ENCODE measurements at places on chromosomes 2 and 18.
A peak's percentile ranks its signal among the peaks of the same experiment; 100 is the strongest.

DNA sequence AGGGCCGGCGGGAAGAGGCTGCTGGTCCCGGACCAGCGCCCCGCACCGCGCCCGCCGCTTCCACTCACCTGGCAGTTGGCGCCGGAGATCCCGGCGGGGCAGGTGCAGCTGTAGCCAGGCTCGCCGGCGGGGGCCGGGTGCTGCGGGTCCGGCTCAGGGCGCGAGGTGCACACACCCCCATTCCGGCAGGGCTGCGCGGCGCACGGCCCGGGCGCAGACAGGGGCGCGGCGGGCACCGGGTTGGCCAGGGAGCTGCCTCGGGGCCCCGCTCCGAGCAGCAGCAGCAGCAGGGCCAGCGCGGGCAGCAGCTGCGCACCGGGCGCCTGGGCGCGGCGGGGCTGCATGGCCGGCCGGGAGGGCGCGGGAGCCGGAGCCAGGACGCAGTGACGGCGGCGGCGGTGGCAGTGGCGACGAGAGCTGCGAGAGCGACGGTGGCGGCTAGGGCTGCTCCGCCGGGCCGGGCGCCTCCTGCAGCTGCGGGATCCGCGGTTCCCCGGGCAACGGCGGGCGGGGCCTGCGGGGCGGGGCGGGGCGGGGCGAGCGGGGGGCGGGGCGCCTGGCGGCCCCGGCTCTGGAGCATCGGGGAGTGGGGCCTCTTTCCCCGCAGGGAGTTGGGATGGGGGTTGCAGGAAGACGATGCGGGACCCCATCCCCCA, at the start of gene DNER:
Gene DNER (minus strand): TSS at position 476 of the 656 bp plus-strand sequence. CDS start 132 bp downstream, at position 344.
- H3K27me3 ChIP-seq = peaks cover 30% of the 10 kb centered on the region
- peak; percentile 20 for DNase-seq
- peaks cover 8% of the 10 kb centered on the region for H3K4me1 ChIP-seq
- no peak within 1 kb of the TSS for H3K27ac ChIP-seq
- H3K36me3 ChIP-seq = no peaks in the 10 kb centered on the region

- no peak for DNase-seq
- no peak overlapping the region for H3K27ac ChIP-seq
- H3K4me1 ChIP-seq = no peaks in the 10 kb centered on the region
- no peaks in the 10 kb centered on the region for H3K36me3 ChIP-seq
Observed at GRCh38 chr2:95760806-95761525, 169.2 kb downstream of the TRIM43 start.

GRCh38 chr2:96501471-96501874, 3.7 kb downstream of the NEURL3 start:
- no peak for DNase-seq
- H3K27me3 ChIP-seq = no peaks in the 10 kb centered on the region
- H3K27ac ChIP-seq = no peak overlapping the region
- peaks cover 12% of the 10 kb centered on the region for H3K4me1 ChIP-seq
- no peak overlapping the region for H3K4me3 ChIP-seq

DNA sequence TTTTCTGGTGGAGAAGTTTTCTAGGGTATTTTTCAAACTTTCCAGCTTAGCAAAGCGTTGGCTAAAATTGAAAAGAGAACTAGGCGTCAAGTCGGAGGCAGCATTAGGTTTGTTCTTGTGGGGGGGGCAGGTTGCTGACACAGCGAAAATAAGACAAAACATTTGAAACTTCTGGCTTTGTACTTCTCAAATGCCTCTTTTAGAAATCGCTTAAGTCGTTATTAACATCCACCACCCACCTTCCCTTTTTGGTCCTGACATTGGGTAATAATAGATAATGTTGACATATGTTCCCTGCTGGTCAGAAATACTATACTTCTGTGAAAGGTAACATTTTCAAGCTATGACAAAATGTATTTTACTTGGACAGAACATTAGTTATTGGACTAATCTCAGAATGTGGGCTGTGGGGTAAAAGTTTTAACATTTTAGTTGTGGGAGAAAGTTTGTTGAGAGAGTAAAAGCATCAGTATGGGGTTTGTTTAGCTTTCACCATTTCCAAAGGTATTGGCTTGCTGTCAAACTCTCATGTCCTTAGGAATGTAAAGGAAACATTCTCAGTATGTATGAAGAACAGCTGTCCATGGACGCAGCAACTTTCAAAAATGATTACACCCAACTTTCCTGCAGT, 88.1 kb upstream of the ZEB2 start:
- H3K27ac ChIP-seq = no peak overlapping the region
- H3K4me1 ChIP-seq = no peaks in the 10 kb centered on the region
- no peaks in the 10 kb centered on the region for H3K27me3 ChIP-seq
- DNase-seq = no peak
- H3K4me3 ChIP-seq = no peak overlapping the region

- no peaks in the 10 kb centered on the region for H3K36me3 ChIP-seq
- no peaks in the 10 kb centered on the region for H3K27me3 ChIP-seq
- H3K27ac ChIP-seq = no peak overlapping the region
- H3K4me1 ChIP-seq = no peaks in the 10 kb centered on the region
Observed at GRCh38 chr18:37547196-37547827, 18.3 kb downstream of the CELF4 start.

GRCh38 chr2:128233790-128234395, 84.8 kb downstream of the HS6ST1 start:
- no peaks in the 10 kb centered on the region for H3K4me1 ChIP-seq
- no peak for DNase-seq
- no peak overlapping the region for H3K27ac ChIP-seq

GRCh38 chr2:9461079-9461478, 13.3 kb upstream of the IAH1 start:
- DNase-seq = no peak
- no peak overlapping the region for H3K27ac ChIP-seq
- no peaks in the 10 kb centered on the region for H3K27me3 ChIP-seq
- peaks cover 7% of the 10 kb centered on the region for H3K36me3 ChIP-seq
- no peak overlapping the region for H3K4me3 ChIP-seq

DNA sequence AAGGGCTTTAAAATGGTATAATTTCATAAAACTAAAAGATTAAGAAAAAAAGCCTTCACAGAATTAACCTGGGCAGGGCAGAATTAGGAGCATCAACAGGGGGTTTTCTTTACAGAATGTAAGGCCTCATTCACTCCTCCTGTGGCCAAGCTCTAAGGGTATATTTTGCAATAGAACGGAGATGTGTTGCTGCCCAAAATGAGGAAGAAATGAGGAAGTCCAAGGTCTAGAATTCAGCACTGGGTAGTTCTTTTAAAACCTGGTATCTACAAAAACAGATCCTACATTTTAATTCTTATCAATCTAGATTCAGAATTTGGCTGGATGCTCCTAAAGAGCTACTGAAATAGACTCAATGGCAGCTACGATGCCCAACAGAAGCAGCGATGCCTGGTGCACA, 101.8 kb downstream of the AKAIN1 start:
- no peak overlapping the region for H3K27ac ChIP-seq
- H3K4me1 ChIP-seq = no peaks in the 10 kb centered on the region
- H3K36me3 ChIP-seq = no peaks in the 10 kb centered on the region
- H3K4me3 ChIP-seq = no peak overlapping the region
- no peak for DNase-seq
- no peaks in the 10 kb centered on the region for H3K27me3 ChIP-seq

GRCh38 chr2:173553593-173553992, 198.9 kb downstream of the CDCA7 start:
- no peak overlapping the region for H3K4me3 ChIP-seq
- H3K36me3 ChIP-seq = no peaks in the 10 kb centered on the region
- H3K4me1 ChIP-seq = no peaks in the 10 kb centered on the region
- peaks cover 3% of the 10 kb centered on the region for H3K27me3 ChIP-seq

GRCh38 chr2:239581352-239581901, 180.6 kb upstream of the HDAC4 start:
- no peak for DNase-seq
- H3K27ac ChIP-seq = no peak overlapping the region
- no peaks in the 10 kb centered on the region for H3K4me1 ChIP-seq

- DNase-seq = no peak
- no peaks in the 10 kb centered on the region for H3K4me1 ChIP-seq
- H3K4me3 ChIP-seq = no peak overlapping the region
- no peak overlapping the region for H3K27ac ChIP-seq
- no peaks in the 10 kb centered on the region for H3K36me3 ChIP-seq
- no peaks in the 10 kb centered on the region for H3K27me3 ChIP-seq
Observed at GRCh38 chr2:187037310-187037709, 188.3 kb upstream of the ZSWIM2 start.

GRCh38 chr2:130846686-130847375, 10.1 kb downstream of the ARHGEF4 start:
- H3K4me3 ChIP-seq = no peak overlapping the region
- no peaks in the 10 kb centered on the region for H3K27me3 ChIP-seq
- H3K27ac ChIP-seq = no peak overlapping the region
- H3K36me3 ChIP-seq = no peaks in the 10 kb centered on the region
- no peak for DNase-seq

DNA sequence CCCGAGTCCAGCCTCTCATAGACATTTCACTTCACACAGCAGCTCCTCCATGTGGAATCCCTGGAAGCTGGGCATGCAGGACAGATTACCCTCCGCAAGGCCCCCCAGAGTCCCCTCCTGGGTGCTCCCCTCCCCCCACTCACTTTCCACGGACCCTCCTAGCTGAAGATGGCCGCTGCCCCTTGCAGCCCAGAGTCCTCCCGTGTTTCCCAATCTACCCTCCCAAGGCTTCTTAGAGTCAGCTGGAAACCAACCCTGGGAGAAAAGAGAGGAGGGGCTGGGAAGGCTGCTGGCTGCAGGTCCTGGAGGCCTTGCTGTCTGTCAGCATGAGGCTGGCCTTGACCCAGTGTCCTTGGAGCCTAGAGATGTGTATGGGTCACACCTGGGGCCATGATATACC, 49.0 kb upstream of the HAAO start:
- H3K27ac ChIP-seq = no peak overlapping the region
- H3K4me3 ChIP-seq = no peak overlapping the region
- no peaks in the 10 kb centered on the region for H3K4me1 ChIP-seq
- no peaks in the 10 kb centered on the region for H3K27me3 ChIP-seq
- no peaks in the 10 kb centered on the region for H3K36me3 ChIP-seq

DNA sequence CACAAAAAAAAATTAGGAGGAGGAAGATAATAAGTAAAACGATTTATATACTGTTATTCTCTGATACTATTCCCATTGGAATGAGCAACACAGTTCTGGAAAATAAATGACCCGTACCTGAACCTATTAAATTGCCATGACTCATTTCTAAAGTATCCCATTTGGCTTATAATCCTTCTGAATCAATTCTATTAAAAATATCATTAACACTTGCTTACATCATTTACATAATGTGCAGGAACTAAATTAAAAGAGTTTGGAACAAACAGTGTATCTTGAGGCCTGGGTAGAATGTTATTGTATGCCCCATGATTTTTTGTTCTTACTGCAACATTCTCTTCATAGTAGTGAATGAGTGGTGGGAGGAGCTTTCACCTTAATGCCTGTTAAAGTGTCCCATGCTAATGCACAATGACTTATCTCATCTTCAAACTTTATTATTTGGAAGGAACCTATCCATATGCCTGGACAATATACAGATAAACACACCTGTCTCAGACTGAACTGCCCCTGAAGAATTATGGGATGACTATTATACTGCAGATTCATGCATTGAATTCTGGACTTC, 549.9 kb upstream of the ACVR2A start:
- H3K4me1 ChIP-seq = peaks cover 21% of the 10 kb centered on the region
- H3K36me3 ChIP-seq = no peaks in the 10 kb centered on the region
- no peak overlapping the region for H3K4me3 ChIP-seq

GRCh38 chr2:10009811-10010781, 33.3 kb upstream of the KLF11 start:
- no peaks in the 10 kb centered on the region for H3K27me3 ChIP-seq
- no peak overlapping the region for H3K27ac ChIP-seq
- H3K4me3 ChIP-seq = no peak overlapping the region

DNA sequence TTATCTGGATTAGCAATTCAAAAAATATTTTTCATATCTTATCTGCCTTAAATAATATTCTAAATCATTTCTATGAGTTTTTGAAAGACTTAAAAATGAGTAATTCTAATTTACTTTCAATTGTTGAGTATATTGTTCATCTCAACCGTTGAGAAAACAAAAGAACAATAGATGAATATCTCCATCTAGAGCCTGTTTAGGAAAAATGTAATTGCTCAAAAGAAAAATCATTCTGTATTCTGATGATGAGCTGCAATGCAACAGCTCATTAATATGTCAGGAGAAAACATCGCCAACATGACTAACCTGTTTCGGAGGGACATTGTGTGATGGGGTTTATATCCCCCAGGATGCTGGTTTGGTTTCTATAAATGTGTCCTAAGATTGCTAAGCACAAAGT, 417.6 kb downstream of the SUCLG1 start:
- no peak for DNase-seq
- no peaks in the 10 kb centered on the region for H3K36me3 ChIP-seq

DNA sequence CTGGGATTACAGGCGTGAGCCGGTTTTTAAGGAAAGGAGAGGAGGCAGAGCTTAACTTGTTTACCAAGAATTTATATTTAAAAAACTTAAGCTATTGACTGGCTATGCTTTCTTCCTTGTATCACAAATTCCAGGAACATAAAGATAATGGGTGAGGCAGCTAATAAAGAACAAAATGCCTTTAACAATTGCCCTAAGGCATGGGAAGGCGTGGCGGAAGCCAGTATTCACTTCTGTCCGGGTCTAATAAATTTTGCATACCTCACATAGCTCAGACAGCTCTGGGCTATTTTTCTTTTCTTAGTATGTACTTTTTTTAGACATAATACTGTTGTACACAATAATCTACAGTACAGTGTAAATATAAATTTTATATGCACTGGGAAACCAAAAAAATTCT, 1.0 kb upstream of the LDAH start:
- no peak overlapping the region for H3K27ac ChIP-seq
- DNase-seq = no peak
- H3K36me3 ChIP-seq = no peaks in the 10 kb centered on the region
- H3K4me3 ChIP-seq = no peak overlapping the region

DNA sequence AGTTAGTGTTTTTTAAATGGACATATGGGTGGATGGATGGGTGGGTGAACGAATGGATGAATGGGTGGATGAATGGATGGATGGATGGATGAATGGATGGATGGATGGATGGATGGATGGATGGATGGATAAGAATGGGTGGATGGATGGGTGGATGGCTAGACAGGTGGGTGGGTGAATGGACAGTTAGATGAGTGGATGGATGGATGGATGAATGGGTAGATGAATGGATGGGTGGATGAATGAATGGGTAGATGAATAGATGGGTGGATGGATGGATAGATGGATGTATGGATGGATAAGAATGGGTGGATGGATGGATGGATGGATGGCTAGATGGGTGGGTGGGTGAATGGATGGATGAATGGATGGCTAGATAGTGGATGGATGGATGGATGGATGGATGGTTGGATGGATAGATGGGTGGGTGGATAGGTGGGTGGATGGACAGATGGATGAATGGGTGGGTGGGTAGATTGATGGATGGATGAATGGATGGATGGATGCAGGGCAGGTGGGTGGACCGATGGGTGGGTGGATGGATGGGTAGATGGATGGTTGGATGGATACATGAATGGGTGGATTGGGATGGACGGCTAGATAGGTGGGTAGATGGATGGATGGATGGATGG, 64.0 kb downstream of the CTIF start:
- no peak for DNase-seq
- H3K4me1 ChIP-seq = no peaks in the 10 kb centered on the region
- H3K27ac ChIP-seq = no peak overlapping the region

GRCh38 chr2:140621583-140622362, 1509.0 kb downstream of the LRP1B start:
- DNase-seq = no peak
- H3K4me3 ChIP-seq = no peak overlapping the region
